ENCODE measurements at places on chromosomes 13 and 19. TPM values are rescaled to one million over a fixed set of nuclear protein-coding genes. Genes with fewer than 3 reads are reported as not detected.

The NCCRP1 gene
- 298 TPM for total RNA-seq

The DCT gene
- total RNA-seq: not detected

The ZNF112 gene
- 2.2 TPM for total RNA-seq

The CLDND2 gene
- total RNA-seq: 1.1 TPM

The PSG4 gene
- total RNA-seq: 0.48 TPM

The KDM4B gene
- total RNA-seq: 22.4 TPM

The KLK15 gene
- not detected for total RNA-seq

The SMIM44 gene
- total RNA-seq: not detected

The KISS1R gene
- not detected for total RNA-seq

The SPRY2 gene
- 11.8 TPM for total RNA-seq

The CACNG7 gene
- not detected for total RNA-seq

The PNMA8A gene
- total RNA-seq: 0.12 TPM

The PLIN4 gene
- total RNA-seq: 0.96 TPM

The ATP7B gene
- total RNA-seq: 0.92 TPM

The SPTBN4 gene
- total RNA-seq: 0.20 TPM

The RNASEH2A gene
- 20.0 TPM for total RNA-seq

The VSTM1 gene
- total RNA-seq: not detected

The CTXN1 gene
- total RNA-seq: not detected

The CD37 gene
- 3.5 TPM for total RNA-seq

The ZNF560 gene
- total RNA-seq: not detected

The PCDH17 gene
- total RNA-seq: 2.1 TPM

The MYO16 gene
- 0.04 TPM for total RNA-seq

The UGGT2 gene
- 13.3 TPM for total RNA-seq

The ACER1 gene
- total RNA-seq: 1.8 TPM

The SOX1 gene
- total RNA-seq: not detected

The CCNA1 gene
- total RNA-seq: 3.1 TPM

The PDE4A gene
- total RNA-seq: 0.92 TPM

The SIGLEC12 gene
- total RNA-seq: not detected

The PGLYRP2 gene
- not detected for total RNA-seq

The FFAR2 gene
- 1.8 TPM for total RNA-seq

The DDX49 gene
- 56.0 TPM for total RNA-seq

The KLC3 gene
- 17.5 TPM for total RNA-seq

The ZNF677 gene
- total RNA-seq: 2.2 TPM

The C19orf33 gene
- total RNA-seq: 272 TPM

The SLC10A2 gene
- not detected for total RNA-seq

The C3 gene
- total RNA-seq: 65.0 TPM

The NUMBL gene
- 11.0 TPM for total RNA-seq

The LRRC8E gene
- total RNA-seq: 11.6 TPM

The THSD8 gene
- 9.7 TPM for total RNA-seq

The MPND gene
- total RNA-seq: 22.0 TPM

The ZNF763 gene
- total RNA-seq: 0.96 TPM

The B3GLCT gene
- total RNA-seq: 3.6 TPM

The PSG11 gene
- not detected for total RNA-seq

The PLD3 gene
- total RNA-seq: 55.4 TPM

The KIR2DL4 gene
- not detected for total RNA-seq

The SLC8A2 gene
- 0.12 TPM for total RNA-seq

The ZNF66 gene
- total RNA-seq: 2.4 TPM

The SYT5 gene
- not detected for total RNA-seq

The ZNF534 gene
- total RNA-seq: not detected

The ATP4B gene
- total RNA-seq: not detected

The CYP4F2 gene
- not detected for total RNA-seq

The ZAR1L gene
- not detected for total RNA-seq

The MAP2K2 gene
- total RNA-seq: 114 TPM

The ELOF1 gene
- 34.9 TPM for total RNA-seq

The VSIG10L gene
- total RNA-seq: 103 TPM

The COG3 gene
- 16.3 TPM for total RNA-seq

The CCDC169 gene
- total RNA-seq: 0.40 TPM

The BRME1 gene
- total RNA-seq: 5.7 TPM

All from esophagus mucosa (tissue), 1 donor.